ENCODE measurements at places on chromosomes 3 and 15.
A peak's percentile ranks its signal among the peaks of the same experiment; 100 is the strongest.

DNA sequence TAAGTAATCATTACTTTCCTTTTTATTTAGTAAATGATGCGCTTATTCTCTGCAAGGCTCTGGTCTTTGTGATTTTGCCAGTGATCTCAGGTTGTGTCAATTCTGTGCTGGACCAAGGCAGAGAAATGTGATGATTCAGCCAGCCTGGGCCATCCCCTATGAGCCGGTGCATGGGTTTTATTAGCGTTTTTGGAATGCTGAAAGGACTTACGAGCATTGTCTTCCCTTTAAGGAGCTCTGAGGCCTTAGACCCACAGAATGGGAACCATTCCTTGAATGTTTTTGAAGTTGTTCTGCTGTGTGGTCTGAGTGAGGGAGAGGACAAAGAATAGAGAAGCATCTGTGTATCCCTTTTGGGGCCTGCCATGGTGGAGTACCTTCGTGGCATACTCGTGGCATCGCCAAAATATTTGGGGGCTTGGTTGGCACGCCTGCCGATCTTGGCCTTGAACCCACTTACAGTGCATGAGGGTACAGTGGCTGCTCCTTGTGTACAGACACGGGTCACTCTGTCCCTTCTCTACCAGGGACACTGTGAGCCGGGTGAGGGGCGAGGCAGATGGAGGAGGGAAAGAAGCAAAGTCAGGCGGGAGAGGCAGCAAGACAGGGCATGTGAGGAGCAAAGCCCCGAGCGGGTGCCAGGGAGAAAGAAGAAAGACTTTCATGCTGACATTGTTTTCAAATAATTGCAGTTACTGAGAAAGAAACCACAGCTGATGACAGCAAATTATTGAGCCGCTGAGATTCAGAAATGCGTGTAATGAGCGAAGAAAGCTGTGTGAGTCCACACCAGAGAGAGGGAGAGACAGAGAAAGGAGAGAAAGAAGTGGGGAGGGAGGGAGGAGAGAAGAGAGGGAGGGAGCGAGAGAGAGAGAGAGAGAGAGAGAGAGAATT lies 269.4 kb upstream of the RGMA start:
- DNase-seq, result no peak

GRCh38 chr3:177658354-177658753 lies 461.1 kb upstream of the TBL1XR1 start:
- DNase-seq, result no peak

GRCh38 chr3:41794748-41795589 lies 166.9 kb downstream of the ULK4 start:
- no peak for DNase-seq

GRCh38 chr3:176352716-176353334 lies 844.5 kb downstream of the TBL1XR1 start:
- no peak for DNase-seq

GRCh38 chr15:73684581-73685455 lies 635 bp downstream of the CD276 start:
- no peak for DNase-seq

GRCh38 chr15:93268066-93268465 lies 179.1 kb upstream of the RGMA start:
- DNase-seq, result no peak

GRCh38 chr3:146092230-146092629 lies 68.8 kb downstream of the PLOD2 start:
- DNase-seq, result no peak

- no peak for DNase-seq
Observed at GRCh38 chr3:189188466-189188865, 16.7 kb downstream of the TPRG1 start.

DNA sequence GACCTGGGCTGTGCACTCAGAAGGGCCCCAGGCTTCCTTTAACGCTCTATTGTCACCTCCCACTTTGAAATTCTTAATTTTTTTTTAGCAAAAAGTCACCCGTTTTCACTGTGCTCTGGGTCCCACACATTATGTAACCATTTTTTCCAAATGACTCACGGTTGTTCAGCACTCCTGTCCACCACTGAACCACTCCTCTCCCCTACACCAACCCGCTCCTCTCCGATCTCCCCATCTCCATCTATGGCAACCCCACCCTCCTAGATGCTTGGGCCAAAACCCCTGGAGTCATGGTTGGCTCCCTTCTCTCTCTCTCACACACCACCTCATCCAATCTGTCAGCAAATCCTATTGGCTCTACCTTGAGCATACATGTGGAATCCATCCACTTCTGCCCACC lies 41.2 kb upstream of the LINGO1 start:
- no peak for DNase-seq

DNA sequence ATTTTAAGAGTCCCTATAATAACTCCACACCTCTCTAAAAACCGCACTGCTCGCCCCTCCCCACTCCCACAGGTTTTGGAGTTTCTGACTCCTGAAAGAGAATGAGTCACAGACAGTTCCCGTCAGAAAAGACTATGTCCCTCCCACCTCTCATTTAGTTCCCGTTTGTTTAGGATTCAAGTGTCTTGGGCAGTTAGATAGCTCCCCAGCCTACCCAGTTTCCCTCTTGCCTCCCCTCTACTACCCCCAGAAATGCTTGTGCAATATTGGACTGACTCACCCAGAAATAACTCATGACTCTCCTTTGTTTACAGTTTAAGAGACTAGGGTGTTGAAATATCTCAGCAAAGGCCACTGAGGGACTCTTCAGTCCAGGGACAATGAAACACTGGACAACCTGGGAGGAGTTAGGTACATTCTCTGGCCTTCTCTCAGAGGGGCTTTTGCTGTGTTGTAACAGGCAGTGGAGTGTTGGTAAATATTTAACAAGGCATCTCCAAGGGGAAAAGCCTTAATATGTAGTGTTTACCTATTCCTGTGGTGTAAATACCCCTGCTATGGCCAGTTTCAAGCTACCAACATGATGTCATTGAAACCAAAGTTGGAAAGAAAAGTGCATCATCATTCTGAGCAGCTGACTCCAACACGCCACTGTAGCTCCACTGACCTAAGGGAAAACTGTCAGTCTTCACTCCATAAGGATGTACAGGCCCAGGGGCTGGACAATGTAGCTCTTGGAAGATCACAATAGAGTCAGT lies 96.1 kb upstream of the CHD2 start:
- DNase-seq, result peak; percentile 80

DNA sequence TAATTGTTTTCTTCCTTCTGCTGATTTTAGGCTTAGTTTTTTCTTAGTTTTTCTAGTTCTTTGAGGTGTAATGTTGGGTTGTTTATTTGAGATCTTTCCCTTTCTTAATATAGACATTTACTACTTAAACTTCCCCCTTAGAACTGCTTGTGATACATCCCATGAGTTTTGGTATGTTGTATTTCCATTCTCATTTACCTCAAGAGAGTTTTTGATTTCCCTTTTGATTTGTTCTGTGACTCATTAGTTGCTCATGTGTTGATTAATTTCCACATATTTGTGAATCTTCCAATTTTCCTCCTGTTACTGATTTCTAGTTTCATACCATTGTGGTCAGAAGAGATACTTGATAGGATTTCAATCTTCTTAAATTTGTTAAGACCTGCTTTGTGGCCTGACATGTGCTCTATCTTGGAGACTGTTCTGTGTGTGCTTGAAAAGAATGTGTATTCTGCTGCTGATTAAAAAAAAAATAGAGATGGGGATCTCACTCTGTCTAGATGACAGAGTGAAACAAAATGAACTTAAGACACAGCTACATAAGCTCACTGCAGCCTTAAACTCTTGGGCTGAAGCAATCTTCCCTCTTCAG lies 22.3 kb downstream of the GRM2 start:
- DNase-seq, result no peak

DNA sequence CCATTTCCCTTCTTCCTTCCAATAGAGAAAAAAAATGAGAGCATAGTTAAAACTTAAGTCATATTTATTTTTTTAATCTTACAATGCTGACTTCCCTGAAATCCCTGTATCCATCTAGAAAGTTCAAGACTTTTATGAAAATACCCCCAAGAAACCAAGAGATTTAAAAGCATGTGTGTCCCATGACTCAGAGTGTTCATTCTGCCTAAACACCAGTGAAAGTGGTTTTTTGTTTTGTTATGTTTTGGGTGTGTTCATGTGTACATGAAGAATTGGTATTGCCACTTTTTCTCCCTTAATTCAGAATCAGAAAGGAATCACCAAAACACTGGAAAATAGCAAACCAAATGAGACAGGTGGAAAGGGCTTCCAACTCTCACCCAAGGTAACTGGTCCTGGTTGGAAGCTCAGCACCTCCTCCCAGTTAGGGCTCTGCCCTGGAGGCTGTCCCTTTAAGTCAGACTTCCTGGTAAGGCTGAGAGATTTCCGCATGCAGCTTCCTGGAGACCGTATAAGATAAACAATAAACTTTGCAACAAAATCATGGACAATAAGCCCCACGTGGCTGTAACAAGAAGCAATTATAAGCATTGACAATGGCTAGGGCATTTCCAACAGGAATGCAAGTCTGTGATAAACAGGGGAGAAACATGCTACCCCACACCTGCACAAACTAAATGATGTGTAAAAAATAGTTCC lies 121.9 kb upstream of the ARHGEF3 start:
- no peak for DNase-seq

GRCh38 chr3:3783210-3783609 lies 16.0 kb upstream of the LRRN1 start:
- DNase-seq, result no peak

DNA sequence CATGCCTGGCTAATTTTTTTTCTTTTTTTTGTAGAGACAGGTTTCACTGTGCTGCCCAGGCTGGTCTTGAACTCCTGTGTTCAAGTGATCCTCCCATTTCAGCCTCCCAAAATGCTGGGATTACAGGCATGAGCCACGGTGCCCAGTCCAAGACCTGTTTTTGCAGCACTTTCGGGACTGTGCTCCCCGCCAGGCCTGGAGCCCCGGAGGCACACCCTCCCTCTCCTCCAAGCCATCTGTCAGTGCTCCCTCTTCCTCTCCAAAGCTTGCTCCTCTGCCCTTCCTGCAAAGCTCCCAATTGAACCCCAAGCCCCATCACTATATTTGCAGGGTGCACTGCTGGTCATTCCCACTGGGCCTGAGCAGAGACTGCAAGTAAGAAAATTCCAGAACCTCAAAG lies 98.1 kb downstream of the CORO2B start:
- no peak for DNase-seq

DNA sequence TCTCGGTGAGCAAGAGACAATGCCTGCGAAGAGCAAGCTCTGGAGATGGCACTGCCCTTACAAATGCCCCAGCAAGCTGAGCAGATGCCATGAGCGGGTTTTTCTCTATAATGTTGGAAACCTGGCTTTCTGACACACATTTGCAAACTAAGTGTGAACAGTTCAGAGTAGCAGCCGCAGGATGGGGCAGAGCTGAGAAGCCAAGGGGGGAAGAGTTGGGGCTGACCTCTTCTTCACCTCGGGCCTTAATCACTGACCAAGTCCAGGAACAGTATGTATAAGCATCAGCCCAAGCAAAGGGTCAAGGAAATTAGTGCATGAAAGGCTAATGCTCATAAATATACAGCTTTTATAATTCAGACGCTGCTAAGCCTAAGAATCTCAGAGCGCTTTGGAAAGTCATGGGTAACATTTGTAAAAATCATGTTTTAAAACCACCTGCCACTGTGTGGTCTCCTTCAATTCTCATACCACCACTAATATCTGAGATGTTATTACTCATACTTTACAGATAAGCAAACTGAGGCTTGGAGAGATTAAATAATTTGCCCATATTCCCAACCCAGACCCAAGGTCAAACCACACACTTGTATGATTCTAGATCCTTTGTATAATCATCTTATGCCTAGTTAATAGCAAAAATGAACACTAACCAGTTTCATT lies 603.4 kb downstream of the FOXP1 start:
- no peak for DNase-seq

DNA sequence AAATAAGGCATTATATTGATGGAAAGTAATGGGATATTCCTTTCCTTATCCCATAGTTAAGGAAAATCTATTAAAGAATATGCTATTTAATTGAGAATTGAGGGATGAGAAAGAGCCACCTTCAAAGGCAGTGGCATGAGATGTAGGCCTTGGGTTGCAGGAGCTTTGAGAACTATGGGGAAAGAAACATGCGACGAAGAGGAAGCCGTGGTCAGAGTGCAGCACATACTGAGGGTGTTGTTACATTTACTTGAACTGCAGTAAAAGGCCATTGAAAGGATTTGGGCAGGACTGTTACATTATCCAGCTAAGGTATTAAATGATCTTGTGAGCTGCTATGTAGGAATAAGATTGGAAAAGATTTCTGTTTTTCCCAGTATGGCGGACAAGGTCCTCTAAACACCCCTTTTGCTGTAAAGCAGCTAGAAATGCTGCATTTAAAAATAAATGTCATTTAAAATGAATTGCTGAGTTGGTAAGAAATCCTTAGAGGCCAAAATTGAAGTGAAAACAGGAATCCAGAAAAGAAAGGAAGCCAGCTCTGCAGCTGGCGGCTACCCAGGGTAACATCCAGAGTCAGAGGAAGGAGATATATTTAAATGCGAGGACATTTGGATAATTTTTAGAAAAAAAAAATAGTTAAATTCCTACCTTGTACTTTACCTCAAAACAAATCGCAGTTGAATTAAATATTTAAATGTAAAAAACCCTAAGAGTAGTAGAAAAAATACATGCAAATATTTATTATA lies 61.7 kb downstream of the IL1RAP start:
- DNase-seq, result no peak

GRCh38 chr15:68335655-68336054 lies 58.1 kb downstream of the FEM1B start:
- DNase-seq, result no peak

- no peak for DNase-seq
Observed at GRCh38 chr15:99662903-99663302, 70.3 kb downstream of the LYSMD4 start.

All from stimulated activated CD4-positive, alpha-beta T cell treated with anti-CD3 and anti-CD28 coated beads, Interleukin-2, amount 100 ng/mL, for 48 hours (primary cell).